Activated CD8-positive, alpha-beta memory T cell treated with anti-CD3 and anti-CD28 coated beads for 4 hours (primary cell): ENCODE measurements at places on chromosomes 7 and 10.
A peak's percentile ranks its signal among the peaks of the same experiment; 100 is the strongest.

GRCh38 chr7:101718363-101719122, 89.4 kb upstream of the MYL10 start:
- DNase-seq: no peak

DNA sequence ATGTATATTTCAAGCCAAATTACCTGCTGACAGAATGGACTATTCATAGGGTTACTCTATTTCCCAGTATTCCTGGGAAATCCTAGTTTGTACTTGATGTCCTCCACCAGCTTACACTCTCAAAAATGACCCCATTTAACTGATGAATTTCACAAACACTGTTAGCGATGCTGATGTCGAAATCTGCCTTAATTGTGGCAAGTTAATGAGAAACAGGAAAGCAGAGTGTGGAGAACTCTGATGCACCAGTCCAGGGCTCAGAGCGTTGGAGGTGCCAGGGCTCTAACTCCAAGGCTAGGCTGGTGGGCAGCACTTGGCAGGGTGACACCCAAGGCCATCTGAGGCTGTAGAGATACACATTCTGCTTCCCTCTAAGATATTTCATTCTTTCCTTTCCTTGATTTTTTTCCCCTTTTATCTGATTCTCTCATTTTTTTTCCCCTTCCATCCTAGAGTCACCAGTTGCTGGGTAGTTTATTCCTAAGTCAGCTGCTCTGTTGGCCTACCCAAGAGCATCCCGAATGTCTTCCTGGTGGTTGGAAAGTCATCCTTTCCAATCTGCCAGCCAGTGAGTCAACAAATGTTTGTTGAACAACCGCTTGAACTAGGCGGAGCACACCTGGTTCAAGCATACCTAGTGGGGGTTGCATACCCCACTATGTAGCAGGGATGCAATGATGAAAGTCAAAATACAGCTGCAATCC, 525.0 kb upstream of the NRP1 start:
- DNase-seq: no peak

GRCh38 chr10:99993701-99994689, 15.8 kb downstream of the DNMBP start:
- peak; percentile 43 for DNase-seq

GRCh38 chr7:144579687-144580086, 176.2 kb upstream of the NOBOX start:
- no peak for DNase-seq

- no peak for DNase-seq
Observed at GRCh38 chr10:131381576-131381975, 70.1 kb upstream of the TCERG1L start.

GRCh38 chr10:72175149-72175548, 40.7 kb upstream of the ANAPC16 start:
- DNase-seq: no peak

DNA sequence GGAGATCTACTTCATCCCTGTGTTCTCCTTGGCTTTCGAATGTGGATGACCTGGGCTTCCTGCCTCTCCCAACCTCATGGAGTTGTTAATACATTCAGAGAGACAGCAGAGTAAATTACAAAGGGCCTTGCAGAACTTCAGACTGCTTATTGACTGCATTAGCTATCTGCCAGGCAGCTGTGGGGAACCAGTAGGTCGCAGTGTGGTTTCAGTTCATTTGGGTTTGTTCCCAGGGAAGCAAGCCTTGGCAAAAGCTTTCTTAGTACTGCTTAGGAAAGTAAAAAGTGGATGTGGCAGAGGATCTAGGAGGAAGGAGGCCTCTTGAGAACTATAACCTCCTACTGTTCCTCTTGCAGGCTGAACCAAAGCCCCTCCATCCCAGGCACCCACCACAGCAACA, 9.2 kb downstream of the NPFFR1 start:
- DNase-seq: no peak

DNA sequence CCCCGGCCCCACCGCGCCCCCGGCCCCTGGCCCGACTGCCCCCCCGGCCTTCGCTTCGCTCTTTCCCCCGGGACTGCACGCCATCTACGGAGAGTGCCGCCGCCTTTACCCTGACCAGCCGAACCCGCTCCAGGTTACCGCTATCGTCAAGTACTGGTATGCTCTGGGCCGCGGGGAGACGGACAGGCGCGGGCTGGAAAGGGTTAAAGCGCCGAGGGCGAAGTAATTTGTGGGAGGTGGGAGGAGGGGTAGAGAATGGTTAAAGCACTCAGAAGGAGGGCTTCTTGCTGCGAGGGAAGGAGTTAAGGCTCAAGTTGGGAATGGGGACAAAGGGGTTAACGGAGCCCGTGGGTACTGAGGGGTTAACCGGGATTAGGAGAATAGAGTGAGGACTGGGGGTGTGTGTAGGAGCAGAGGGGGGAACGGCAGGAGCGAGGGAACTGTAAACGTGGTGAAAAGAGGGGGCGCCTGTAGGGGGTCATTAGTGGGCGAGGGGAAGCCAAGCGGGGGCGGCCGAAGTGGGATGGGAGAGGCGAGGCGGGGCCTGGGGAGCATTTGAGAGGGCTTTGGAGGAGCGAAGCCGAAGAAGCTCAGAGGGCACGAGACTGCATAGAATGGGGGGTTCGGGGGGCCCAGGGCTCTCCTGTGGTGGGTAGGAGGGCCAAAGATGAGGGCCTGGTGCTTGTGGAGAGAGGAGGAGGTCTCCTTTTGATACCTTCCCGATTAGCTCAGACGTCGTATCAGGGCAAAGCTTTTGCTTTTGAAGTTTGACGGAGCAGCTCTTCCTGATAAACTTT, 605 bp downstream of the SUFU start:
- DNase-seq: peak; percentile 3

GRCh38 chr10:63364918-63365317, 100.9 kb downstream of the JMJD1C start:
- DNase-seq: no peak

- no peak for DNase-seq
Observed at GRCh38 chr7:136514776-136515175, 353.7 kb upstream of the CHRM2 start.

DNA sequence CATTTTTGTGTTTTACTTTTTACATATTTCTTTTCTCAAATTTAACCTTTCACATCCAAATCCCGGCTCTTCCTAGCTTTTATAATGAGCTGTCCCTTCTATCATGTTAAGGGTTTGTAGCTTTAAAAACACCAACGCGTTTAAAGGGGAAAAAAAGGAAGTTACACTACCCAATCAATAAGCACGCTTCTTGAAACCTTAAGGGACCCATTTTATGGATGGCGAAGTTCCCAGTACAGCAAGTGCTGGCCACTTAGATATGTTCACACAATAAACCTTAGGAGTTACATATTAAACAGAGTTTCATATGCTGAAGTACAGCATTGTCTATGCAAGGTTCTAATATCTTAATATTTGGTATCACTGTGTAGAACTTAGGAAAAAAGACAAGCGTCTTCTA, 1.8 kb downstream of the GNG11 start:
- no peak for DNase-seq

DNA sequence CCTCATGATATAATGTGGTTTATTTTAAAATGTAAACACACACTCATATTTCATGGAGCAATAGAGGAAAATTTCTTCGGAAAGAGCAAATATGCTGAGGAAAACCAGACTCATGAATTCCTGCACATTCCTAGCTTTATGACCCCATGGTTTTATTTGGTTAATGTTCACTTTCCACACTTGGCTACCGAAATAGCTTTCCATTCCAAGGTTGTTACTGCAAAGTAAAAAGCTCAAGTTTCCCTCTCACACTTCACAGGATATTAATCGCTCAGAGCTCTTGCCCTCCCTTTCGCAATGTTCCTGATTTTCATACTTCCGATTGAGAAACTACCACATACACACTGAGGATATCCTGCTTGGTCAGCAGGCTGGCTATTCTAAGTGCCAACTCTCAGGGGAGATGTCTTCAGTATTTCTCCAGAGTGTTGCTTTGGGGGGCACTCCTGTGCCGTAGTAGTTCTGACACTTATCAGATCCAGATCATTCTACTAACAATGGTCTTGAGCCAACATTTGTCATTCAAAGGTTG, 77.5 kb upstream of the STEAP1B start:
- DNase-seq: no peak

- no peak for DNase-seq
Observed at GRCh38 chr7:39663263-39663662, 39.9 kb downstream of the RALA start.

- DNase-seq: no peak
Observed at GRCh38 chr7:17026269-17026668, 144.5 kb upstream of the AGR3 start.

DNA sequence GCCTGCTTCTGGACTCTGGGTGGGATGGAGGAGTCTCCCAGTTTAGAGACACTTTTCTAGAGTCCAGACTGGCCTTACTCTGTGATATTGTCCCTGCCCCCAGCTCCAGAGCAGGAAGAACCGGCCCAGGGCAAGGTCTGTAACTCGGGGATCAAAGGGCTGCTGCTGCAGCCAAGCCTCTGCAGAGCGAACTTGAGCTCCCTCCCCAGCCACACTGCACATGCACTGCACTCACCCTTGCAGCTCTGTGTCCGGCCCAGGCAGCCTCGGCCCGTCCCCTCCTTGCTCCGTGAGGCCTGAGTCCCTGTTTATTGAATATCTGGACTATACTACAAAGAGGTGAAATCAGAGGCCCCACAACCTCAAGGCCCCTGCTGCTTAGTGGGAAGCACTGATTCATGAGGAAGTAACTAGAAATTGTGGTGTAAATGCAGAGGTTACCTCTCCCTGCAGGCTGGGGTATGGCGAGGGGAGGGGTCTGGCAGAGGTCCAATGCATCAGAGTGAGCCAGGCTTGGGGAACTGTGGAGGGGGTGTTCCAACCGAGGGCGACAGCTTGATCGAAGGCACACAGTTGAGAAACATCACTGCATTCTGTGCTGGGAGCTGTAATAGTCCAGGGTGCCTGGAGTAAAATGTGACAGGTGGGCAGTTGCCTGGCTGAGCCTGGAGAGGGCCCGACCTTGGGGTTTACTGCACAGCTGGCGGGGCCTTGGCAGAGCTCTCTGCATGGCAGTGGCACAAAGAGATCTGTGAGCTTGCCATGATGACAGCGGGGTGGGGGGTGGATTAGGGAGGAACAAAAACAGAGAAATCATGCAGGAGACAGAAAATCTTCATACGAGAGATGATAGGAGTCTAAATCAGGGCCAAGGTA, 49.1 kb downstream of the AOC1 start:
- no peak for DNase-seq

DNA sequence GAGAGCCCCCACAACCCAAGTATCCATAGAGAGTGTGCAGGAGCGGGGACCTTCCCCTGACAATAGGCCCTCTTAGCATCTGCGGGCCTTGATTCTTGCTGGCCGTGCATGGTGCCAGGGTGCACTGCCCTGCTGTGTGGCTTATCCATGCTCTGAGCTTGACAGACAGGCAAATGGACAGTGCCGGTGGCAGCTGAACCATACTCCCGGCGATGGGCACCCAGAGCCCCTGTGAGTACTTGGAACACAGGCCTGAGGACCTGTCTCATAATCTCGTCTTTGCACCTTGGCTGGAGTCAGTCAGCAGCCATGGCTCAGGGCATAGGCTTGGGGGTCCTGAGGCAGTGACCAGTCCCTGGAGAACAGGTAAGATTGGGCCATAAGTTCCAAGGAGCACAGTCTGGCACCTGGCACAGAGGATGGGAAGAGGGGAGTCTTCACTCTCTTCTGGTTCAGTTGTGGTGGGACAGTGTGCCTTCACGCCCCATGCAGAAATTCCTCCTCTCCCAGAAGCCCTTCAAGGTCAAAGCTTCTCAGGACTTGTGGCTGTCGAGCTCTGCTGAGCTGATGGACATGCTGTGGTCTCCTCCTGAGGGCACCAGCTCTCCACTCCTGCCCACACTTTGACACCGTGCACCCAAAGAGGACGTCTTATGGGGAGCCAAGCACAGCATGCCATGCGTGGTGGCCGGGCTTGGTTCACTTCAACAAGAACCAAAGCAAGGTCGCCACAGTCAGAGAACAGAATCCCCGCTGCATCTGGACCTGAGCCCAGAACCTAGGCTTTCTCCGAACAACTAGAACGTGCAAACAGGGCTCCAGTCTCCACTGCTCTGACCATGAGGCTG, 59.4 kb upstream of the CAMK2B start:
- DNase-seq: no peak

- no peak for DNase-seq
Observed at GRCh38 chr10:3995302-3996210, 210.5 kb upstream of the KLF6 start.

GRCh38 chr10:49089557-49090188, 25.6 kb downstream of the VSTM4 start:
- DNase-seq: no peak

- no peak for DNase-seq
Observed at GRCh38 chr10:106931853-106932249, 232.7 kb downstream of the SORCS1 start.

DNA sequence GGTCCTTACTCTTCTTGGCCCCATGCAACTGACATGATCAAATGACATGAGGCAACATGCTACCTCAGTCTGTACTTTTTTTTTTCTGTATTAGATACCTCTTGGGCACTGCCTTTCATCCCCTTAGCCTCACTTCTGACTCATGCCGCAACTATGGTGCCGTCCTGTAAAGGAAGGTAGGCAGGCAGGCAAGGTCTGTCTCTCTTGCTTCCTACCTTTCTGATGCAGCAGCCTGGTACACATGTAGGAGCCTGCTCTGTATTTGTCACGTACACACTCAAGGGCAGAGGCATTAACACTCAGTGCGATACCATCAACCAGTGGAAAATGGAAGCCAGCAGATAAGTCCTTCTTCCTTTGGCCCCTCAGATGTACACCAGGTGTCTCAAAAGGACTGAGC, 146.7 kb downstream of the ATE1 start:
- DNase-seq: no peak

GRCh38 chr7:132745510-132745909, 169.2 kb upstream of the PLXNA4 start:
- DNase-seq: no peak

GRCh38 chr10:27494116-27494805, 9.8 kb upstream of the RAB18 start:
- DNase-seq: no peak

DNA sequence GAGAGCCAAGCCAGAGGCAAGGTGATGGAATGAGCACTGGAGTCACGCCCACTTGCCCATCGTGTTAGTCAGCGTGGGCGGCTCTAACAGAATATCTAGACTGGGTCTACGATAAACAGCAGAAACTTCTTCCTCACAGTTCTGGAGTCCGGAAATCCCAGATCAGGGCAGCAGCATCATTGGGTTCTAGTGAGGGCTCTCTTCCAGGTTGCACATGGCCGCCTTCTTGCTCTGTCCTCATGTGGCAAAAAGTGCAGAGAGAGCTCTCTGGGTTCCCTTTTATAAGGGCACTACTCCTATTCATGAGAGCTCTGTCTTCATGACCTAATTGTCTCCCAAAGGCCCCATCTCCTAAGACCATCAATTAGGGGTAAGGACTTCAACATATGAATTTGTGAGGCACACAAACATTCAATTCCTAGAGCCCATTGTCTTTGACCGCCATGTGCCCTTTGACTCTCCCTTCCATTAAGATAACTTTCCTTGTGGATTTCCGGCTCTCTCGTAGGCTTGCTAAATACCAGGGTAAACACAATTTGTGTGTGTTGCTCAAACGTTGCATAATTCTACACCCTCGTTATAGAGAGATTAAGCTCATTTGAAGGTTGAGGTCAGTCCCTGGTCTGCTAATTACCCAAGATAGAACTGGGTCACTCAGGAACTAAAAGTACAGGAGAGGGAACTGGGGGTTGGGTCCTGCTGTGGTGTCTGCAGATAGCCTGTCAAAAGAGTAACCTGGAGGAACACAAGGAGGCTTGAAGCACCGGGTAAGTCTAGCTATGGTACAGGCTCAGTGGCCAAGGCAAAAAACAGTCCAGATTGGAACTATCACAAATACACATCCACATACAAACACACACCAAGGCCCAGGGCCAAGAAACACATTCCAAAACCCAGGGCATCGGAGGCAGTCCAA, 28.7 kb upstream of the USP6NL start:
- no peak for DNase-seq
